ENCODE measurements at places on chromosomes 13 and 19.

DNA sequence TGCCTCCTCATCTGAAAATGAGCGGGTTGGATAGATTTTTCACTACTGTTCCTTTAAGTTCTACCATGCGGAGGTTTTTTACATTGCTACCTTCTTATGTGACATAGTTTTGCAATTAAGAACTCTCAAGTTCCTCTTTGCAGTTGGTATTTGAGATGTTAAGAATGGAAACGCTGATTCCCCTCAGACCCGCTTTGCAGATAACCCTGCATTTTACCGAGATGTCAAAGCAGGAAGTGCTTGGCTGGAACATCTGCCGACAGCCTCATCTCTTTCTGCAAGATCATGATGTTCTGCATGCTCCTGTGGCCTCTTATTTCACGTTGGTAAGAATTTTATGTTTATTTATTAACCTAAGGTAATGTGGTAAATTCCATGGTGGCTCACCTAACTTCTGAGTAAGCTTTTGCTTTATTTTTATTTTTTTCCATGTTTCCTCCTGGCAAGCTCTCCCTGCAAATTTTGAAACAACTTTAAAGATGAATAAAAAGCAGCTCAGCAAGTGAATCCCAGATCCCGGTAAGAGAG is 22.5 kb downstream of the PABPC3 start:
- DNase-seq: no peak
- H3K27ac ChIP-seq: no peak overlapping the region
- no peaks in the 10 kb centered on the region for H3K27me3 ChIP-seq
- H3K36me3 ChIP-seq: no peaks in the 10 kb centered on the region

DNA sequence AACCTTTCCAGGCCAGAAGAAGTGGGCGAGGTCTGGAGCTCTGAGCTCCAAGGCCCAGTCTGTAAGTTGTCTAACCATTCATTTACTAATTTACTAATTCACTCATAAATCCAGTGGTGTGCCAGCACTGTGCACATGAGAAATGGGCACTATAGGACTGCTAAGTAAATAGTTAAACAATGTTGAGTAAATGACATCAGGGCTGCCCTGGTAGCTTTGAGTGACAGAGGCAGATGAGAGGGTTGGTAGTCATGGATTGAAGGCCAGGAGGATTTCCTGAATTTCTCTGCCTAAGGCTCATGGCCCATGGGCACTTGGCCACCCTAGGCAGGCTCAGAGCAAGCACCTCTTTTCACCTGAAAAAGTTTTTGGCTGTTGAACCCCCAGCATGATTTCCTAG is 216.9 kb upstream of the RXFP2 start:
- H3K27me3 ChIP-seq: no peaks in the 10 kb centered on the region
- H3K4me1 ChIP-seq: no peaks in the 10 kb centered on the region
- no peak overlapping the region for H3K4me3 ChIP-seq
- DNase-seq: no peak

GRCh38 chr19:4980838-4981680 is 12.1 kb downstream of the KDM4B start:
- no peaks in the 10 kb centered on the region for H3K36me3 ChIP-seq
- H3K27ac ChIP-seq: peak overlapping the region; percentile 80
- H3K4me3 ChIP-seq: no peak overlapping the region
- peaks cover 83% of the 10 kb centered on the region for H3K4me1 ChIP-seq
- H3K27me3 ChIP-seq: no peaks in the 10 kb centered on the region

- no peak overlapping the region for H3K4me3 ChIP-seq
- no peak overlapping the region for H3K27ac ChIP-seq
- no peaks in the 10 kb centered on the region for H3K27me3 ChIP-seq
Observed at GRCh38 chr13:87123987-87124784, 547.0 kb upstream of the SLITRK5 start.

- no peaks in the 10 kb centered on the region for H3K36me3 ChIP-seq
- H3K4me1 ChIP-seq: no peaks in the 10 kb centered on the region
- no peak for DNase-seq
- H3K4me3 ChIP-seq: no peak overlapping the region
- H3K27me3 ChIP-seq: peaks cover 15% of the 10 kb centered on the region
Observed at GRCh38 chr13:112331675-112332074, 44.5 kb upstream of the SPACA7 start.

Data from gastrocnemius medialis (tissue), 4 donors.